Right forelimb (tissue), 1 donor: ENCODE measurements at places on chromosomes 7 and 10.

GRCh38 chr10:125025341-125025740 lies 83.4 kb downstream of the ZRANB1 start:
- DNase-seq: no peak

GRCh38 chr7:98463837-98464557 lies 63.1 kb upstream of the BAIAP2L1 start:
- DNase-seq: no peak

GRCh38 chr10:30743586-30743985 lies 114.0 kb upstream of the LYZL2 start:
- DNase-seq: no peak

- no peak for DNase-seq
Measured at GRCh38 chr10:47247148-47248059, 52.6 kb upstream of the GDF10 start.

DNA sequence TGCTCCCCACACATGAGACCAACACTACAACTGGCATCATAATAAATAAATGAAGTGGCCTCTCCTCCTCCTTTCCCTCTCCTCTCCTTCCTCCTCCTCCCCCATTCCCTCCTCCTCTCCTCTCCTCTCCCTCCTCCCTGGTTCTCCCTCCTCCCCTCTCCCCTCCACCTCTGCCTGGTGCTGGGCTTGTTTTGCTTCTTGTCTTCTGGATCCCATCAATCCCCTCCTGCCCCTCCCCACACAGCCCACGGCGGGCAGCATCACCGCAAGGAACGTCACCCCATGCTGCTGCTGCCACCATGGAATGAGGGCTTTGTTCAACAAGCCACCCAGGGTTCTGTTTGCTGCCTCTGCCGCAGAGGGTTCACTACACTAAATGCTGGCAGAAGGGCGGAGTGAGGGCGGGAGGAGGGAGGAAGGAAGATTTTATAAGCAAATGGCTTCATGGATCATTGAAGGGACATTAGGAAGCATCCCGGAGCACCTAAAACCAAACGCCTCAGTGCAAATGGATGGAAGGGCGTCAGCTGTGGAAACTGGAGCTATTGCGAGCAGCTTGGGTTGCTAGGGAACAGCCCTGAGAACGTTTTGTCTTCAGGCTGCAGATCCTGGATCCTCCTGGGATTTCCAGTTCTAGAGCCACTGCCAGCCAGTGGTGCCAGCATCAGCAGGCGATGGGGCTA lies 379.7 kb upstream of the ZMIZ1 start:
- no peak for DNase-seq

- no peak for DNase-seq
Measured at GRCh38 chr10:69316313-69317059, 38.2 kb downstream of the HK1 start.

- DNase-seq: no peak
Measured at GRCh38 chr7:151095828-151096475, 9.7 kb downstream of the AGAP3 start.

GRCh38 chr7:75698358-75698757 lies 40.4 kb downstream of the HIP1 start:
- no peak for DNase-seq

DNA sequence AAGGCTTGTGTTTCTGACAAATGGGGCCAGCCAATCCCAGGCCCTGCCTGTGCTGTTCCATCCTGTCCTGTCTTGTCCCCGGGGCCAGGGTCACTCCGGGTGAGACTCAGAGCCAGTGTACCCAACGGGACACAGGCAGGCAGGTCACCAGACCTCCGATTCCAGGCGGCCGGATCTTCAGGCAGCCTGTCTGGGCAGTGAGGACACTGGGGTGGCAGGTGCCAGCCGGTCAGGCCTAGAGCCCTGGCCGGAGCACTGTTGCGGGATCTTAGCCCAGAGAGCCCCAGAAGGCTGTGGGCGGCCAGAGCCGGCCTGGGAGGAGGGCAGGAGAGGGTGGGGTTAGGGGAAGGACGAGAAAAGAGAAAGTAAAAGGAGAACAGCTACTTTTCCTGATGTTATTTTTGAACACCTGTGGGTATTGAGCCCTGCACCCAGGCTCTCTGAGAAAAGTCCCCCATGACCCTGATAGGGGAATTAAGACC lies 134.3 kb upstream of the TNRC18 start:
- DNase-seq: no peak

- no peak for DNase-seq
Measured at GRCh38 chr7:94044806-94045205, 40.7 kb upstream of the BET1 start.

DNA sequence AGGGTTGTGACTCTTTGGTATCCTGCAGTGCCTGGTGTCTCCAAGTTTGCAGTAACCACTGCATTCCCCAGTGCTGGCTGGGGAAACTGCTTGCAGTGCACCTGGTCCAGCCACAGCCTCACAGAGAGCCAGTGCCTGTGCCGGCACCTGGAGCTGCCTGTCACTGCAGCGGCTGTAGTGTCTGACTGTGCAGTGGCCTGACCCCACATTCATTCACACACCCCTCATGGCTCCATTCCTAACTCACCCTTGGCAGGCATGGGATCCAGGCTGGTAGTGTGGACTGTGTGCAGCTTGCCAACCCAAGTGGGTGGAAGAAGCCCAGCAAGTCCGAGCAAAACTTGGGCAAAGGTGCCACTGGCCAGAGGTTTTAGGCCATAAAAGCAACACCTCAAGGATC lies 3.7 kb upstream of the CYP3A43 start:
- no peak for DNase-seq

GRCh38 chr10:124336186-124336585 lies 82.5 kb downstream of the OAT start:
- no peak for DNase-seq

- DNase-seq: peak; percentile 30
Measured at GRCh38 chr10:42991442-42992098, 85.3 kb upstream of the RET start.

- no peak for DNase-seq
Measured at GRCh38 chr10:132455441-132455971, 58.5 kb downstream of the PWWP2B start.
